Activated CD4-positive, alpha-beta T cell treated with anti-CD3 and anti-CD28 coated beads for 24 hours (primary cell): ENCODE measurements at places on chromosomes 4 and X.

DNA sequence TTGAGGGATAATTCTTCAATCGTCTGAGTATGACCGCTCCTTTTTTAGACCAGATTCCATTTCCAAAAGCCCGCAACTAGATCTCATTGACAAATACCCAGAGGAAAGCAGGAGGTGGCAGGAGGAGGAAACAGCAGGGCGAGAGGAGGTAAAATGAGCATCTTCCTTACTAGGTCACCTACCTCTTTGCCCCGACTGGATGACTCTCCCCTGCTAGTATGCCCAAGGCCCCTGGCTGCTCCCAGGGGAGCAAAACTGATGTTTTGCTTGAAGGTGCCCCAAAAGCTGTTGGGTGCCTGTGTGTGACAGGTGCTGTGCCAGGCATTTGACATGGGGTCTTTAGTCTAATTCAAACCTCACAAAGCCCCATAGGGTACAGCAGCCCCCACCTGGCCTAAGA, 48.9 kb downstream of the C4orf50 start:
- no peak for DNase-seq

DNA sequence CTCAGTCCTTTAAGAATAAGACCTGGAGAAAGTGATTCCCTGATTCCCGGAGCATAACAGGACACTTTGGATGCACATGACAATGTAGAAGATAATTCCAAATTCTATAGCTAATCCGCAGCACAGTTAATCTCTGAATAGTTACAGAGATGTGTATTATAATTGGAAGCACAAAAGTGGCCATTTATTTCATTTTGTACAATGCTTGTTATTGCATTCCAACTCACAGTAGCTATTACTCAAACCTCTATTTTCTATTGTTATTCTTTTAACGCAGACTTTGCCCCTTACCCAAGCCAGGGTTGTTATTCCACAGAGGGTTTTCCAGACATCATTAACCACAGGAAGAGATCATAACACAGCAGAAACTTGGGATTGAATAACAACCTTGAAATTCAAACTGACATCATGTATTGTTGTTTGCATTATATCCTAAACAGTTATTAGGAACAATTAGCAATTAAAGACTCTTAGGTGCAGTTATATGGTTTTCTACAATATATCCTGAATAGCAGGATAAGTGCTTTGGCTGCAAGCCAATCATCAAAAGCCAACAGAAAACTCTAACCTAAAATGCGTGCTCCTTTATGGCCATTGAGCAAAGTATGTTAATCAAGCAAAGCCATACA, 984.0 kb upstream of the TENM3 start:
- no peak for DNase-seq

- no peak for DNase-seq
These were observed 16.2 kb downstream of the ZFYVE28 start for GRCh38 chr4:2402048-2402842.

DNA sequence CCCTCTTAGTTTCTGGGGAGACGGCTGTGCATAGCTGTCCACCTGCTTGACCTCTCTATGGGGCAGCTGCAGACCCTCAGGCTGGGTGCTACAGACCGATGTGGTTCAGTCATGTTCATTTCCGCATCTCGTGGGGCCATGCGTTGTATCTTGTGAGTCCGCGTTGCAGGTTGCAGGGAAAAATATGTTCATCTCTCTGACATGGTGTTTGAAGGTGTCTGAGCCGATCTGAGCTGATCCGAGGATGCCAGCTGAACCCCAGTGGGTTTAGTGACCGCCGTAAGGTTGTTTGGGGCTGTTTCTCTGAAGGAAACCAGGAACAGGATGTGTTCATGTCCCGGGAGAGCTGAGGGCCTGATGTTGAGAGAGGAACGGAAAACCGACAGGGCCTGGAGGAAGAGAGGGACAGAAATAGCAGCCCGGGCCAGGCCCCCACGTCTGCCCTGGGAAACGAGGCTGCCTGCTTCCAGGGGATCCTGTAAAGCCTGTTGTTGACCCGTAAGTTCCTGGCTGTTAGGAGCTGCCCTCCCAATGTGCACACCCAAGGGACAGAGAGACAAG, 9.8 kb upstream of the P2RY8 start:
- DNase-seq: no peak

DNA sequence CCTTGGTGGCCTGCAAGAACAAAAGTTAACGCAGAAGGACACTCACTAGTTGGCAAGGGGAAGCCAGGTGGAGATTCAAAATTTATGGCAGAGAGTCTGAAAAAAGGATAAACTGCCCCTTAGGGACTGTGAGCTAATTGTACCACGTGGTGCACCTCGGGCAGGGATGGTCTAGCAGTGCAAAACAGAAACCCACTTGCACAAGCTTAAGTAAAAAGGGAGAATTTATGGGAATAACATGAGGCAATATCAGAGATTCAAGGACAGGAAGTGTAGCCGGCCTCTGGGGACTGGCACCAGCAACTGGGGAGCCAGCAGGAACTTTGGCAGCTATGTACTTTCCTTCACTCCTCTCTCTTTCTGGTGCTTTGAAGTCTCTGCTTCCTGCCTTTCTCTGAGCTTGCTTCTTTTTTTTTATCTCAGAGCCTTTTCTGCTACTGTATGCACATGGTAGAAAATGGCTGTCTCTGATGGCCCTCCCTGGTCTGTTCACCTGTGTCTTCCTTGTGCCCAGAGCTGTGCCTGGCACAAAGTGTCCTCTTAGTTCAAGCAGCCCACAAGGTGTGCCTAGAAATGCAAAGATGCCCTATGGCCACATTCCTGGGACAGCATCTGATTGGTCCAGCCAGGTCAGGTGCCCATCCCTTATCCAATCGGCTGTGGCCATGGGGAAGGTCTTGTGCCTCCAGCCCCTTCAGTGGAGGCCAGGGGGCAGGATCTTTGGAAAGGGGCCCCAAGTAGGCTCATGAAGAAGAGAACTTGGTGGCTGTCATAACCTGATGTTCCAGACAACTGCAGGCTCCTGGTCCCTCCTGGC, 114.8 kb upstream of the ATP6AP2 start:
- no peak for DNase-seq

- DNase-seq: no peak
These were observed 135.6 kb downstream of the TSPAN5 start for GRCh38 chr4:98522636-98523395.

DNA sequence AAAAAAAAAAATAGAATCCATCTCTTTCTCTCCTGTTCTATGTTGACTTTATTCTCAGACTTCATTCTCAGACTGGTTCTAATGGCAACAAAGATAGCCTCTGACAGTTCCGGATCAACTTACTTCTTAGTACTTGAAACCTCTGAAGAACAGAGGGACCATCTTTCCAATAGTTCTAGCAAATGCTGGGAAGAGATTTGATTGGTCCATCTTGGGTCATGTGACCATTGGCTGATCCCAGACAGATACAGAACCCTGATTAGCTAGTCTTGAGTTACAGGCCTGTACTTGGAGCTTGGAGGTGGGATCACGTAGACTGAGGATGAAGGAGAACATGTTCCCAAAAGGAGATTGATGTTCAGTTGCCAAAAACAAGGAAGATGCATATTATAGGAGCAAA, 66.9 kb upstream of the STIM2 start:
- DNase-seq: no peak

- no peak for DNase-seq
These were observed 124.9 kb upstream of the TAPT1 start for GRCh38 chr4:16351161-16351560.

- no peak for DNase-seq
These were observed 96.5 kb downstream of the CHRDL1 start for GRCh38 chrX:110699109-110699508.

DNA sequence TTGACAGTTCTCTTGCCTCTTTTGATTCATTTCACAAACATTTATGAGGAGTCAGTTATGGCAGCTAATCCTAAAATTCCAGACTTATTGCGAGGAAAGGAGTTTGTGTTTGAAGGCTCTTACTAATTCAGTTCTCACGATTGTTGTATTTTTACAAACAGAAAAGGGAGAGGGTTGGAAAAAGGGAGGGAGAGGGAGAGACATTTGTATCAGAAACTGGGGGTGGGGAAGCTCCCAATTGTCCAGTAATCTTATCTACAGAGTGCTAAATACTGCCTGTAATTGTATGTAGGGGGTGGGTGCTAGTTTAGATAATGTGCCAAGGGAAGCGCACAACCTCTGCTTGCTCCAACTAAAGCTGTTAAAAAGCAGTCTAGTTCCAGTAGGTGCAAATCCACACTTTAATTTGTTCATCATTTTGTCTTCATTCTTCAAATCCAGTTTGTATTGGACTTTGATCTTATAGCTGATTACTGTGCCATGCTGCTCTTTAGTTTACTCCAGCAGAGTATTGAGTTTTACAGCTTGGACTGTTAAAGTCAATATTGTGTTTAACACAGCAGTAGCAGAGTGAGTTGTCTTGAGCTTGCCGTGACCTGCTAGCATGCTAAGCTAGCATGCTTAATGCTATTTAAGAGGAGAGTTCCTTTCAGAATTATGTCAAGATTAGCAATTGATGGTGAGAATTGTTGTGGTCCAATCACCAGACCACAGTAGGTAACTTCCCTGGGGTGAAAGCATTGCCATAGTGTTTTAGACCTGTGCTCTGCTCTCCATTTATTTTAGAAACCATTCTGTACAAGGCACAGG, 13.9 kb downstream of the FNIP2 start:
- DNase-seq: no peak

- DNase-seq: no peak
These were observed 40.6 kb upstream of the LSM6 start for GRCh38 chr4:146134761-146135445.

DNA sequence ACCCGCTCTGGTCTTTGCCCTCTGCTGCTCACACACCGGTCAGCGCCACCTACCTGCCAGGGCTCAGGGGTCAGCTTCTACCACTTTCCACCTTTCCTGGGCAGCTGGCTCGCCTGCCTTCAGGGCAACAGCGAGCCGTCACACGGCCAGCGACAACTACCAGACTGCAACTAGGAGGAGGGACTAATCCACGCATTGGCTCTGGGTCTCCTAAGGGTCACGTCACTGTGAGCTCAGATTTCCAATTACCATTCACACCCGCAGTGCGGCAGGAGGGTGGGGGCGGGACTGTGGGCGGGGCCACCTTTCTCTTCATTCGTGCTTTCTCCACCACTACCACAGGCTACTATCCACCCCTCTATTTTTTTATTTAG, at the start of gene BEX5:
TSS of gene BEX5 (minus strand) at position 172 of the 374 bp plus-strand sequence. CDS start 1,712 bp downstream, outside the sequence.
- no peak for DNase-seq
